ENCODE measurements at places on chromosomes 13 and 19. TPM values are rescaled to one million over a fixed set of nuclear protein-coding genes. Genes with fewer than 3 reads are reported as not detected.

DNA sequence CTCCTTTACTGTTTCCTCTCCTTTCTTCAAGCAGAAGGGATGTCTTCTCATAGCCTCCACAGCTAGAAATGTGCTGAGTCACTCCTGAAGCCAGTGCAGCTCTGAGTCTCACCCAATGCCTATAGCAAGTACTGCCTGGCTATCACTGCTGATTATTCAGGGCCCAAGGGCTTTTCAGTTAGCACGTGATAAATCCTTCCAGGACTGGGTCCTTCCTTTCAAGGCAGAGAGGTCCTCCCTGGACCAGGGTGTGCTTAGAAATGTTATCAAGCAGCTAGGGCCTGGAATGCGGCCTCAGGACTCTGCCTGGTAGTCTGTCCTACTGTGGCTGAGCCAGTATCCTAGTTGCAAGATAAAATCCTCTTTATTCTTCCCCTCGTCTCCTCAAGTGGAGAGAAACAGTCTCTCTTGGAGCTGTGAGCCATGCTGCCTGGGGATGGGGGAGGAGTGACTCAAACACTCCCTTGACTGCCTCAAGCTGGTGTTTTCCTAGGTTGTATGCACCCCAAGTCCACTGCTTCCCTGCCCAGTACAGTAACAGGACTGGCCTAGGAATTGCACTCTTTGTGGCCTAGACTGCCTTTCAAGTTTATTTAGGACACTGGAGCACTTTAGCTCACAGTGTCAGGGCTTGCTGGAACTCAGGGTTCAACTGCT lies 198.7 kb upstream of the SERP2 start:
- DNase-seq: no peak

- no peak for DNase-seq
Observed at GRCh38 chr19:18361646-18362045, 21.2 kb downstream of the PGPEP1 start.

- DNase-seq: no peak
Observed at GRCh38 chr19:11722414-11722813, 16.3 kb downstream of the ZNF823 start.

- no peak for DNase-seq
Observed at GRCh38 chr19:39631626-39632025, 24.1 kb upstream of the LGALS16 start.

Gene LPAR2
- 36.2 TPM for polyA plus RNA-seq
